ENCODE measurements at places on chromosomes 12 and 14. TPM values are rescaled to one million over a fixed set of nuclear protein-coding genes. Genes with fewer than 3 reads are reported as not detected.

EIF5 gene
- 188 TPM for total RNA-seq

- no peak for DNase-seq
Observed at GRCh38 chr12:47828976-47829482, 9.3 kb upstream of the HDAC7 start.

INHBE gene
- total RNA-seq: not detected

DNA sequence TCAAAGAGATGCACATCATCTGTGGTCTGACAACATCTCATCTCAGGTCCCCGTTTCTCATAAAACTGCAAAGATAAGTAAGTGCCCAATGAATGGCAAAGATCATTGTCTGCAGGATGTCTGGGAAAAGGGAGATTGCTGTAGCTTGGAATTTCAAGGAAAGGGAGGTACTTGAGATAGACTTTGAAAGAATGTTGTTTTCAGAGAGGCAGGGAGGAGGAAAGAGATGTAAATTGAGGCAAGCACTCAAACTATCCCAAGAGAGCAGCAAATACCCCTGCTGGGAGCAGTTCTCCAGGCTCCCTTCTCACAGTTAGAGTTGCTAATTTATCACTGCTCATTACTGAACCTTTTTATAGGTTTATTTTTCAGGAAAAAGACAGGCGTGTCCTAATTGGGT lies 107.1 kb downstream of the MYRFL start:
- DNase-seq: no peak

DNA sequence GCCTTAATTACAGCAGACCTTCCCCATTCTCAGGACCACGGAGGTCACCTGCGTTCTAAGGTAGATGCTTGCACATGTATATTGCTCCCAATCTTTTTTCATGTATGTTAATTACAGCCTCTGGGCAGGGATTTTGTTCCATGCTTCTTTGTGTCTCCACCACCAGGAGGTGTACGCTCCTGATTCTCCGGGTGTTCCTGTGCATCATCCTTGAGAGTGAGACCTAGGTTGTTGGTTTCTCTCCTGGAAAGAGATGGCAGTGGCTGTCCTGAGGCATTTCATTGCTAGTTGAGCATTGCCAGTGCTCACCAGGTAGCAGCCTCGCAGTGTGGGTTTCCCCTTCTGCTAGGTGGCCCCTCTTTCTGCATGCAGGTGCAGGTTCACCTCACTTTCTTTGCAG lies 52.8 kb downstream of the KCNK13 start:
- DNase-seq: no peak

- no peak for DNase-seq
Observed at GRCh38 chr12:95185854-95186253, 31.4 kb downstream of the FGD6 start.

DNA sequence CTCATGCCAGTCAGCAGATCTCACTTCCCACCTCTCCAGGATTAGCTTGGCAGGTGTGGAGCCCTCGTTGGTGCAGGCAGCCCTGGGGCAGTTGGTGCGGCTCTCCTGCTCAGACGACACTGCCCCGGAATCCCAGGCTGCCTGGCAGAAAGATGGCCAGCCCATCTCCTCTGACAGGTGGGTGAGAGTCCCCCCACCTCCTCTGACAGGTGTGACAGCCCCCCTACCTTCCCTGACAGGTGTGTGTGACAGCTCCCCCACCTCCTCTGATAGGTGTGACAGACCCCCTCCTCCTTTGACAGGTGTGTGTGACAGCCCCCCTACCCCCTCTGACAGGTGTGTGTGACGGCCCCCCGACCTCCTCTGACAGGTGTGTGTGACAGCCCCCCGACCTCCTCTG lies 26.3 kb downstream of the PAPLN start:
- no peak for DNase-seq

KSR2 gene
- not detected for total RNA-seq

Measured in activated CD4-positive, alpha-beta memory T cell treated with anti-CD3 and anti-CD28 coated beads, Interleukin-2, amount 10 ng/mL, durations not matched to agents 7 days and 5 days (primary cell).